IPS DF 6.9 (cell line): ENCODE measurements at places on chromosomes 2 and 18.

DNA sequence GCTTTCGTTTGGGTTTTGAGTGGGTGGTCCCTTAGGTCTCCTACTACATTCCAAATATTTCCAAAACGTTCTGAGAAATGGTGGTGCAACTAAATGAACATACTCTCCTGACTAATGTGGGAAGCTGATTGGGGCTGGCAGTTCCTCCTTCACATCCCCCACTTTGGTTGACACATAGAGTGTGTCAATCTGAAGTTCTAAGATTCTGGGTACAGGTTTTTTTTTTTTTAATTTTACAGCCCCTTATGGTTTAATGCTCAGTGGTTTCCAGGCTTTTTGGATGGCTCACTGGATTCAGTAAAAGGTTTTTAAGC, 58.4 kb upstream of the ITGB6 start:
- DNase-seq, result no peak

- no peak for DNase-seq
Observed at GRCh38 chr2:24576617-24577016, 85.6 kb downstream of the NCOA1 start.

- no peak for DNase-seq
Observed at GRCh38 chr2:191359133-191359532, 113.9 kb downstream of the MYO1B start.

DNA sequence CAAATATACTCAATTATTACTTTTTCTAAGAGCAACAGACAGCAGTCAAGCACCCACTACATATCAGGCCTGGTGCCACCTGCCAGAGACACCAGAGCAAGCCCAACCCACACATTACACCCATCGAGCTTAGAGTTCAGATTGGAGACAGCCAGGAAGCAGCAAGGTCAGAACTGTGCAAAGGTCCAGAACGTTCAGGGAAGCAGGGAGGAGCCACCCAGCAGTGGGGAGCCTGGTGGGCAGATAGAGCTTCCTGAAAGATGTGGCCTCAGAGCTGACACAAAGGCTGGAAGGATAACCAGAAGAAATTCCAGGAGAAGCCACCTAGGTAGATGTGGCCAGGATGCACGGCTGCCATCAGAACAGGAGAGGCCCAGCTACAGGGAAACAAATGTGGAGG, 440.5 kb upstream of the ID2 start:
- no peak for DNase-seq

DNA sequence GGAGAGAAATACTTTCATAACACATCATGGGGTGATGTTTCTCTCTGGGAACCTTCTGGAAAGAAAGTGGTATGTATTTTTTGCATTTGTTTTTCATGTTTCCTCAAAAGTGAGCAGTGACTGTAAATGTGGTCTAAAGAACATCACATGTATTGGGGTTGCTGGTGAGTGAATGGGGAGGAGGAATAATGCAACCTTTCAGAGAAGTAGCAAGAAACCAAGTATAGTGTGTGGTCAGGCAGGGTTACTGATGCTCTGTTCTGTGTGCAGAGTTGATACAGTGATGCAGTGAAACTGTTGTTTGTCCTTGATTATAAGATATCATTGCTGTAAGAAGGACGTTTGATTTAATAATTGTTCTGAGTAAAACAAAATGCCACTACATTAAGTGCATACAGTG, 24.1 kb downstream of the ADNP2 start:
- no peak for DNase-seq

GRCh38 chr2:7989823-7990222, 692.0 kb upstream of the ID2 start:
- DNase-seq, result no peak

DNA sequence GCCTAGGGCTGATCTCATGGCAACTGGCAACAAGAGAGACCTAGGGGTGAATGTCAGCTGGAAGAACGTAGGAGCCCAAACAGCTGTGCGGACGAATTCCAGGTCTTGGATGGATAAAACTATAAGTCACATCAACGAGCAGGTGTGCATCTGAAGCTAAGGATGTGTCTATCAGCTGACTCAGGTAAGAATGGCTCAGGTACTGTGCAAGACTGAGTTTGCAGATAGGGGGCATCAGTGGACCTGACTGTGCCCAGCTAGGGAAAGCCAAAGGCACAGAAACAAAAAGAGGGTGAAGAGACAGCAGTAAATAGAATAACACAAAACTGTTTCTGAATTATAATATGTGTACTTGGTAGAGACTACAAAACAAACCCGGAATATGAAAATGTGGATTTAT, 357.3 kb downstream of the ZEB2 start:
- DNase-seq, result peak; percentile 25

- DNase-seq, result no peak
Observed at GRCh38 chr2:237222601-237223041, 136.9 kb downstream of the COPS8 start.

DNA sequence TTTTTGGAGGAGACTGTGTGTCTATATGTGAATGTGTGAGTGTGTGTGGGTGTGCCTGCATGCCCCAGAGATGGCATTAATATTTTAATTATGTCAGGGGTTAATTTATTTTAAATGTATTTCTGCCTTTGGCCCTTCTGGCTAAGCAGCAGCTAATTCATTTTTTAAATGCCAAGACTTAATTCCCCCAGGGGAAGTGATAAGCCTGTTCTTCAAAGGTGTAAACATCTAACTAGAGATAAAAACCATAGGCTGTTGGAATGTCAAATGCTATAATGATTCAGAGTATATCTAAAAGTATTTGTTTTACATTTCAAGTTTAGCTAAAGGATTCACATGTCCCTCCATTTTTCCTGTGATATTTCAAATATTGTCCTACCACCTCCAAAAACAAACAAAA, 184.7 kb downstream of the SPP2 start:
- DNase-seq, result no peak

- DNase-seq, result no peak
Observed at GRCh38 chr2:146481629-146482028, 1363.2 kb upstream of the ACVR2A start.

DNA sequence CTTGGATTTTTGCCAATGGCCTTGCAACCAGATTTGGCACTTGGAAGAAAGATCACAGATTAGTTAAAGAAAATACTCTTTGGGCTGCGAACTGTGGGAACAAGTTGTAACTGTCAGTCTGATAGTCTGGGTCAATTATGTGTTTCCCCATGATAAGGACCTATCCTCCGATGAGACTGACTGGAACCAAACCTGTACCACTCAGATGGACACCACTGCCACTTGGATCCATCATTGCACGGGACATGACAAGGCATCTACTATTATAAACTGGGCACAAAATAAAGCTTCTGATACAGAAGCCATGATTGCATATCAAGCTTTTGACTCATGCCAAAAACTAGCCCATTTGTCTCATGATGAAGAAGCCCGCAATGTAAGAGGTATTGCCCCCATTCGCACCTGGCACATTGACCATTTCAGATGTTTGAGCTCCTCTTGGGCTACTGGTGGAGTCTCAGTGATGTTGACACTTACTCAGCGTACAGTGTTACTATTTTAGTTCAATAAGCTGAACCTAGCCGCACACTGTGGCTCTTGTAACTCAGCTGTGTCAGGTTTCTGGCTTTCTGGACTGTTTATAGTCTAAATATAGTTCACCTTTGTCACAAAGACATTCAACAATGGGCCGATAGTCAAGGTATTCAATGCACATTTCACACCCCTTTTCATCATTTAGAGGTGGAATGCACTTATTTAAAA, 179.8 kb upstream of the RBBP8 start:
- no peak for DNase-seq

- DNase-seq, result no peak
Observed at GRCh38 chr2:218813771-218814460, 17.7 kb downstream of the PRKAG3 start.

- no peak for DNase-seq
Observed at GRCh38 chr2:241189093-241189855, 797 bp downstream of the ANO7 start.

DNA sequence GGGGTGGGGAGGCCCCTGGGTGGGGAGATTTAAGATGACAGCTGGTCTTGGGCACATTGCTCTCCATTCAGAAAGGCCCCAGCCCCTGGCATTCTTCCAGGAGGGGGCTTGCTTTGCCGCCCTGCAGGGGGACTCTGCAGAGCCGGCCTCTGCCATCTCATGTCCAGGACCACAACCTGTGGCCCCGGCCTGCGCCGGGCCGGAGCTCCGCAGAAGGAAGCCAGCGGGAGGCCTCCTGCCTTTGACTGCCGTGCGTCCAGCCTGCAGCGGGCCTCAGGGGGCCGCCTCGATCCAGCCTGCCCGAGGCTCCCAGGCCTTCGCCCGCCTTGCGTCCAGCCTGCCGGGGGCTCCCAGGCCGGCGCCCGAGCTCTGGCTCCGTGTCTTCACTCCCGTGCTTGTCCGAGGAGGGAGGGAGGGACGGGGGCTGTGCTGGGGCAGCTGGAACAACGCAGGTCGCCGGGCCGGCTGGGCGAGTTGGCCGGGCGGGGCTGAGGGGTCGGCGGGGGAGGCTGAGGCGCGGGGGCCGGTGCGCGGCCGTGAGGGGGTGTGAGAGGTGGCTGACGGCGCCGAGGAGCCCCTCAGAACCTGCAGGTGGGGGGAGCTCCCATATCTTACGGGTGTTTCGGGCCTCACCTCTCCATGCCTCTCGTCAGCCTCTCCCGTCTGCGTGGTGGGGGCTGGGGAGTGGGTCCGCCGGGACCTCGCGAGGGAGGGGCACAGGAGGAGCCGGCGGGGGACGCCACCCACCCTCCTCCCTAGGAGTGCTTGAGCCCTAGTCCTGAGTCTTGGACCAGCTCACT, 20.4 kb downstream of the GPC1 start:
- no peak for DNase-seq

DNA sequence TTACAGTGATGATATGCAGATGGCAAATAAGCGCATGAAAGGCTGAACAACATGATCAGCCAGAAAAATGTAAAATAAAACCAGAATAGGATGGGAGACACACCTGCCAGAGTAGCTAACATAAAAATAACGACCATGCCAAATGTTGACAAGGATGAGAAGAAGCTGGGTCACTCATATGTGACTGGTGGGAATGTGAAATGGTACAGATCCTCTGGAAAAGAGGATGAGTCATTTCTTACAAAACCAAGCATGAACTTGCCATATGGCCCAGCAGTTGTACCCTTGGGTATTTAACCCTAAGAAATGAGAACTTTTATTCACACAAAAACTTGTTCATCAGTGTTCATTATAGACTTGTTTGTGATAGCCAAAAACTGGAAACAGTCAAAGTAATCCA, 143.8 kb downstream of the SH3BP4 start:
- no peak for DNase-seq

- DNase-seq, result no peak
Observed at GRCh38 chr18:3286159-3286558, 24.2 kb downstream of the MYL12B start.

GRCh38 chr2:168518555-168519066, 62.5 kb downstream of the CERS6 start:
- DNase-seq, result no peak

- no peak for DNase-seq
Observed at GRCh38 chr2:86342488-86342887, 5.1 kb upstream of the REEP1 start.

- no peak for DNase-seq
Observed at GRCh38 chr2:102122115-102122514, 20.4 kb upstream of the IL1R1 start.

GRCh38 chr2:97011977-97012569, 25.7 kb upstream of the FAM178B start:
- DNase-seq, result no peak

- no peak for DNase-seq
Observed at GRCh38 chr2:109711230-109712122, 82.6 kb upstream of the RGPD5 start.

- DNase-seq, result no peak
Observed at GRCh38 chr2:238105506-238106338, 5.6 kb downstream of the ESPNL start.

DNA sequence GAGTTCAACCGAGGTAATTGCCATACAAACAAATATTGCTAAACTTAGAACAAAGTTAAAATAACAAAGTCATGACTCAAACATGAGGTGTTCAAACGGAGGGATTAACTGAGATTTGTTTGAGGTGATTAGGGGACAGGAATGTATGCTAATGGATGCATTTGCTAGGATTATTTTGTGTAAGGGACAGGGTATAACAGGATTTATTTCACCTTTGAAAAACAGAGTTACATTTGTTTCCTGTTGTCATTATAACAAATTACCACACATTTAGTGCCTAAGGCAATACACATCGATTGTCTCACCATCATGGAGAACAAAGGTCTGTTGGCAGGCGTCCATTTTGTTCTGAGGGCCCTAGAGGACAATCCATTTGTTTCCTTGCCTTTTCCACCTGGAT, 304.3 kb upstream of the CNTNAP5 start:
- DNase-seq, result no peak

DNA sequence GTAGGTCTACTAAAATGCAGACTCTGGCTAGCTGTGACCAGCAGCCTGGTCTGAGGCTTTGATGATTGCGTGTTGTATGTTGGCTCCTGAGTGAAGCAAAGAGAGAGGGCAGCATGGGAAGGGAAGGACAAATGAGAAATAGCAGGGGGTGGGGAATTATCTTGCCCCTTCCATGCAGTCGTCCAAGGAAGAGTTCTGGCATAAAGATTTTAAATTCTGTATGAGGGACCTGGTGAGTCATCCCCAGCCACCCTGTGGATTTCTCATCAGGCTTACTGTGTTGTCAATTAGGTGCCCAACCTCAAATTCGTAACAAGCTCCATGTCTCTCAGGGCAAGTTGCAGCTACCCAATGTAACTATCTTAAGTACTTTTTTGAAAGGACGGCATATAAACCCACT, 72.1 kb upstream of the NOSTRIN start:
- DNase-seq, result no peak

DNA sequence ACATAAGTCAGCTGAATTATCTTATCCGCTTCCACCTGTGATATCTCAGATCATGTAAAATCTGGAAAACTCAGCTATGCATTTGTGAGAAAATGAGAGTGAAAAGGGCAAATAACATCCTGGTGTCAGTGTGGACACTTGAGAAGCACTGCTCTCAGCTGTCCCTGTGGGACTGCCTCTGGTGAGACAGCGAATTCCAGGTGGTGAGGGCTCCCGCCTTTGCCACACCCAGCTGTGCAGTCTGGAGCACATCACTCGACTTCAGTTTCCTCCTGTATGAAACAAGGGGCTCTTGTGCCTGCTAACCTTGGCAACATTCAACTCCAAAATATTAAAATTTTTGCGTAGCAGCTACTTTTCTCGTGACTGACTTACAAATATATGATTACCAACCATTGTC, 194.9 kb upstream of the BOD1L2 start:
- no peak for DNase-seq
